ENCODE measurements at places on chromosomes 4 and X. TPM values are rescaled to one million over a fixed set of nuclear protein-coding genes. Genes with fewer than 3 reads are reported as not detected.
A peak's percentile ranks its signal among the peaks of the same experiment; 100 is the strongest.

DNA sequence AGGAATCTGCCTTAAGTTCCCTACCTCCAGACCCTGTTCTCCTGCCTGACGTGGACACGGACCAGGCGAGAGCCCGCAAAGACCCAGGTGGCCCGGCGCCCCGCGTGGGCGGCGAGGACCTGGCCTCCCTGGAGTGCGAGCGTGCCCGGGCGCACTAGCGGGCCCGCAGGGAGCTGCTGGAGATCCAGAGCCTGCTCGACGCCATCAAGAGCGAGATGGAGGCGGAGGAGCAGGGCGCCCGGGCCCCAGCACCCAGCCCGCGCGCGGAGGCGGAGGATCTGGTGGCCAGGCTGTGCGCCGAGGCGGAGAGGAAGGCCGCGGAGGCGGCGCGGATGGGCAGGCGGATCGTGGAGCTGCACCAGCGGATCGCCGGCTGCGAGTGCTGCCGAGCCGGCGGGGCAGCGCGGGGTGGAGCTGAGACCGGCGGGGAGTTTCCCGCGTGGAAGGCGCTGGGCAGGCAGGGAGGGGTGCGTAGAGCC lies 18.2 kb downstream of the MRFAP1 start:
- DNase-seq = no peak

DNA sequence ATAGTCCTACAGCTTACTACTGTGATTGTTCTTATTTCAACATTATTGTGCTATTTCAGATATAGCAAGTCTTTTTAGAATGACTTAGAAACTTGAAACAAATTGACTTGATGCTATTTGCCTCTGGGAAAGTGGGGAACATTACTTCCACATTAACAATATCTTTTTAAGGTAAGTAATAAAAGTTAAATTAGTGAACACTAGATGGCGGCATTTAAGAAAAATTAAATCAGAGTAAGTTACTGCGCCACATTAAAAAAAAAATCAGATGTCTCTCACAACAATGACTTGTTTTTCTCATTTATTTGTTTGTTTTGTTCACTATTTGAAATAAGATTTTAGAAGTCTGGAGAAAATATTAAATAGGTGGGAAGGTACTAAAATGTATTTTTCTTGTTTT lies 1026.9 kb upstream of the SLIT2 start:
- DNase-seq = peak; percentile 9

DNA sequence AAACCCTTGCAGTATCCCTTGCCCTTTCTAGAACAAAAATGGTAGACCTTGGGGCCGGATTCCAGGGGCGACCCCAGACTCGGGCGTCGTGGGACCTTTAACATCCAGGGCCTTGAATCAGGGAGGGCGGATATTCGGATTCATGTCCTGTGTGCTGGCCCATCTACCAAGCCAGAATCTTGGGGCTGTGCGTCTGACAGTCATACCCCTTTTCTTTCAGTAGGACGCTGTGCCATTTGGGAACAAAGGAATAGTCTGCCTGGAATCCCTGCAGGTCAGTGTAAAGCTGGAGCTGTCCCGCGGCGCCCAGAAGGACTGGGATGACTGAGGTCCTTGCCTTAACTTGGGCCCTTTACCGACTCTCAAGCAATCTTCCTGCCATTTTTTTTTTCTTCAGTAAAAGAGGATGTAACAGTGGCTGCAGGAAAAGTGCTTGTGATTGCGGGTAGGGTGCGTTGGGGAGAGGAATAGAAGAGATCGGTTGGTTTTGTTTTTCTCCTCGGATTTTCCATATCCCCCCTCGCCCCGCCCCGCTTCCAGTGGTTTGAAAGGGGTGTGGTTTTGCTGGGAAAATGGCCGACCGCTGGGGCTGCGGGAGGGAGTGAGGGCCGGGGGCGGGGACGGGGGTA lies 518 bp downstream of the ARMCX1 start:
- peak; percentile 22 for DNase-seq

CD99 gene
- polyA plus RNA-seq = 188 TPM

DNA sequence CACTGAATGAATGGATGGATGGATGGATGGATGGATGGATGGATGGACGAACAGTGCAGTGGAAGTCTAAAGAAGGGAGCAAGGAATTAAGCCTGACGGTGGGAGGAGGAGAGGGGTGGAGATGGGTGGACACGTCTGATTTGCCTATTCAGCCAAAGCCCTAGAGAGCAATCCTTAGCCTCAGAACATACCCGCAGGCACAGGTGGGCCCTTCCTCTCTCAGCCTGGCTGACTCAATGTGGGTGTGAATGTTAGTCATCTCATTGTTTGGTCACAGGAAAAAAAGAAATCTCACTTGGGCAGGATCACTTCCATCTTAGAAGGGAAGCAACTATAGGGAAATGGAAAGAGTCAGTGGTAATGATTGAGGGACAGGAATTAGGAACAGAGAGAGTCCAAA lies 165.9 kb downstream of the PJA1 start:
- DNase-seq = no peak

TMEM31 gene
- 0.99 TPM for polyA plus RNA-seq

DNA sequence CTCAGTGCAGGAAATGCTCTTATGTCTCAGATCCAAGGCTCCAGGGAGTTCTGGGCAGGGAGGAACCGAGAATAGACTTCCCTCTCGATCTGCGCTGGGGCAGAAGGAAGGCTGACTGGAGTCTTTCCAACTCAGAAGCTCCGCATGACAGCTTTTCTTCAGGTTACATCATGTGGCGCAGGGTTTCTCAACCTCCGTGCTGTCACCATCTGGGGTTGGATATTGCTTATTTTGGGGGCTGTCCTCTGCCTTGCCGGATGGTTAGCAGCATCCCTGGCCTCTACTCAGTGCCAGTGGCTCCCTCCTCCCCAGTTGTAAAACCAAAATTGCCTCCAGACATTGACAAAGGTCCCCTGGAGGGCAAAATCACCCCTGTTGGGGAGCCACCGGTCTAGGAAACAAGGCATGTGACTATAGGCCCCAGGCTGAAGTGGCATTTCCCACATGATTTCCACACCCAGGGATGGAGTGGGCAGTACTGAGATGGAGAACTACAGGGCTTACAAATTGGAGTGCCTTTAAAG lies 21.4 kb downstream of the REELD1 start:
- no peak for DNase-seq

DNA sequence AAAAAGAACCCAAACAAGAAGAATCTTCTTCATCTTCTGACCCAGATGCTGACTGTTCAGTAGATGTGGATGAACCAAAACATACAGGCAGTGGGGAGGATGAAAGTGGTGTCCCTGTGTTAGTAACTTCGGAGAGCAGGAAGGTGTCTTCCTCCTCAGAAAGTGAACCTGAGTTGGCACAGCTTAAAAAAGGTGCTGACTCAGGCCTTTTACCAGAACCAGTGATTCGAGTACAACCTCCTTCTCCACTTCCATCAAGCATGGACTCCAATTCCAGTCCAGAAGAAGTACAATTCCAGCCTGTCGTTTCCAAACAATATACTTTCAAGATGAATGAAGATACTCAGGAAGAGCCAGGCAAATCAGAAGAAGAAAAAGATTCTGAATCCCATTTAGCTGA lies 307.0 kb downstream of the ANK2 start:
- no peak for DNase-seq

DNA sequence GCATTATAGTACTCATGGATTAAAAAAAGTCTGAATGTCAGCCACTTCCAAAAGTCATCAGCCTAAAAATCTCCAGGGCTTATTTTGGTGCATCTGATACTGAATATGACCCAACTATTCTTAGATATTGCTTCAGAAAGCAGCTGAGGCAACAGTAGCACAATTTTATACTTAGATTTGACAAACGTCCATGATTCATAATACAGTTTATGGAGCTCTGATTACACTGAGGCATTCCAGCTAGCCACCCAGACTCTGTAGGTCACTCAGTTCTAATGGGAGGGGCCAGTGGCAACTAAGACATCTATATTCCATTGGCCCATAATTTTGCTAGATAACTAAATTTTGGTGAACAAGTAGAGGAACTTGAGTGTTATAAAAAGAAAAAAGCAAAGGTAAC lies 10.3 kb downstream of the SPATA4 start:
- DNase-seq = no peak

- DNase-seq = no peak
Observed at GRCh38 chr4:82500435-82501153, 61.2 kb downstream of the TMEM150C start.

DNA sequence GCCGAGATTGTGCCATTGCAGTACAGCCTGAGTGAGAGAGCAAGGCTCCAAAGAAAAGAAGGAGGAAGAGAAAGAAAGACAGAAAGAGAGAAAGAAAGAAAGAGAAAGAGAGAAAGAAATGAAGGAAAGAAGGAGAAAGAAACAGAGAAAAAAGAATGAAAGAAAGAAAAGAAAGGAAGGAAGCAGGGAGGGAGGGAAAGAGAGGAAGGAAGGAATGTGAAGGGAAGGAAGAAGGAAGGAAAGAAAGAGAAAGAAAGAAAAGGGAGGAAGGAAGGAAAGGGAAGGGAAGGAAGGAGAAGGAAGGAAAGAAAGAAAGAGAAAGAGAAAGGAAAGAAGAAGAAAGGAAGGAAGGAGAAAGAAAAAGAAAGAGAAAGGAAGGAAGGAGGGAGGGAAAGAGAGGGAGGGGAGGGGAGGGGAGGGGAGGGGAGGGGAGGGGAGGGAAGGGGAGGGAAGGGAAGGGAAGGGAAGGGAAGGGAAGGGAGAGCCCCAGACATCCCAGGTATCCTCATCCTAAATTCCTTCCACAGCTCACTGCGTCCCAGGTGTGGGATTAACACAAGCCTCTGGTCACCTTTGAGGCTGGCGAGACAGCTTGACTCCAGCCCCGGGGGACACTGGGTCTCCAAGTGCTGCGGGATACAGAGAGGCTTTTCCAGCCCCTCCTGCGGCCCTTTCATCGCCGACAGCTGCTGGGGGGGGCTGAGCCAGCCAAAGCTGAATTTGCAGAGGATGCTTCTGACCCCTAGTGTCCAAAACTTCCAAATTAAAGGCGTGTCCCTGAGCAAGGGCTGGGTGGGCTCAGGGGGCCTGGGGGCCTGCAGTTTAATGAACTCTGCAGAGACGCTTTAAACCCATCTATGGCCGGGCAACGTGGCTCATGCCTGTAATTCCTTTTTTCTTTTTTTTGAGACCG lies 24.2 kb upstream of the CSF2RA start:
- DNase-seq = no peak

MAGEB1 gene
- polyA plus RNA-seq = not detected

DNA sequence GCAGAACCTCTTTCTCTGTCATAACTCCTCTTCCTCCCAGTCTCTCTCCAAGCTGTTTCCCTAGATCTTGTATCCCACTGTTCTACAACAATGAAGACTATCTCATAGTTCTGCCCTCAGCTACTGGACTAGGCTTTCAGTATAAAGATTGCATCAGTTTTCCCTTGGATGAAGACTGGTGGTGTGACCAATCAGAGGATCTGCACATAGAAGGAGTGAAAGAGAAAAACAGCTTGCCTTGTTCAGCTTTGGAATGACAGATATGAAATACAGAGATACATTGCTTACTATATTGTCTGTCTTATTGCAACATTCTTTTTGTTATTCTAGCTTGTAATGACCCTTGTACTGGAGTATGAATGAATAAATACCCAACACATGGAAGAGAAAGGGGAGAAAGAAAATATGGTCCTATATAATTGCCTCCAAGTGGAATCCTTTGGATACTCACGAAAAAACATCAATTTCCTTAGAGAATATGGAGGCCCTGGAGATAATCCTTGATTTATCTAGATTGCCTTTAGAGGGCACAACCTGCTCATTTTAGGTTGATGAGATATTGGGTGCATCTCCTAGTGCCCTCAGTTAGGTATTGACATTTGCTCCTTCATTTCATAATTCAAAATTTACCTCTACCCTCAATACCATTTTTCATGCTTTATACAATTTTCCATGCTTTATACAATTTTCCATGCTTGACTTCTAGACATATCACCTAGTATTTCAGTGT lies 395.8 kb downstream of the NAF1 start:
- no peak for DNase-seq

DNA sequence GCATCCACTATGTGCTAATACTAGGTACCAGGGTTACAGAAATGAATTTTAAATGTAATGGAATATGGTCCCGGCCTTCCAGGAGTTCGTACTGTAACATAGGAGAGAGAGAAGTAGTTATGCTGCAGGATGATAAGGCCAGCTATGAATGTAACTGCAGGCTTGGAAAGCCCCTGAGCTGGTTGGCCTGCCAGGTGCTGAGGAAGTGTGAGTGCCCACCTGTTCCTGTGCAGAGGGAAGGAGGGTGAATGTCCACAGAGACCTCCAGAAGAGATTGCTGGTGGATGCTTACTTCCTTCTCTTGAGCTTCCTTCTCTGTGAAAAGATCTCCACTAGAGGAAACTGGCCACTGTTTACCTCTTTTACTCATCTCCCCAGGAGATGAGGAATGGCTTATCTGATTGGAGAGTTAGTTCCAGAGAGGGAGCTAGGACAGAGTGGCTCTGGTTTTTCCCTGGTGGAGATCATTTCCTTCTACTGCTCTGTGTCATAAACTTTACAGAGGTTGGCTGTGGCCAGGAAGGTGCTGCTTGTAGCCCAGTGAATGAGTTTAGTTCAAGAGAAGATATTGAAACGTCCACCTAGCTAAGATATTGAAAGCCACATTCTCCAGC lies 114.0 kb upstream of the LNX1 start:
- DNase-seq = no peak

CYTL1 gene
- 6.4 TPM for polyA plus RNA-seq

DNA sequence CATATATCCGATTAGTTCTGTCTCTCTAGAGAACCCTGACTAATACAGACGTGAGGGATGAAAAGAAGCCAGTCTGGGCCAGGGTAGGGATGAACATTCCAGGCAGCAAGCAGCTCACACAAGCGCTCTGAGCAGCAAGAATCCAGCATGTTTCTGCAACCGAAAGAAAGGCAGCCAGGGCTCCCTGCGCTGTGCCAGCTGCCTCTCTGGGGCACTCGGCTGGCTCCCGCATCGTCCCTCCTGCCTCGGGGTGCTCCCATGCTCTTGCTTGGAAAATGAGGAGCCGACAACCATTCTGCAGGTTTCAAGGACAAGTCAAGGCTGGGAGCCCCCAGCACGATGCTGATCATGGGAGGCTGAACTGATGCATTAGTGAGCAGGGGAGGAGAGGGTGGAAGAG lies 7.0 kb downstream of the JAKMIP1 start:
- no peak for DNase-seq

RNF212 gene
- 1.7 TPM for polyA plus RNA-seq

DNA sequence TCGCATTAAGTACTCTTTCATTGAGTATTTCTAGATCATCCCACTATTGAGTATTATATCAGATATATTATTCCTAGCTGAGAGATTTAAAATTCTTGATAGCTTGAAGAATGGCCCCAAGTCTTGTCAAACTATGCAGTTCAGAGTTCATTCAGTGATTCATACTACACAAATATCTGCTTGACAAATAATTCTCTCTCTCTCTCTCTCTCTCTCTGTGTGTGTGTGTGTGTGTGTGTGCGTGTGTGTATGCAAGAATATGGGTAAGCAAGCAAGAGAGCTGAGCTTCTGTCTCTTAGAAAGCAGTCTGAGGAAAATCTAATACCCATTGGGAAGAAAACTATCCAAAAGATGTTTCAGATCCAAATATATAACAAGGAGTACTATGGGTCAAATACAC lies 142.0 kb downstream of the SLC10A7 start:
- no peak for DNase-seq

- no peak for DNase-seq
Observed at GRCh38 chr4:79087071-79087470, 147.8 kb upstream of the PAQR3 start.

GRCh38 chr4:2931512-2932301 lies 31.5 kb downstream of the NOP14 start:
- DNase-seq = no peak

All from forelimb muscle (tissue), 1 donor.